ENCODE measurements at places on chromosomes 4 and X. TPM values are rescaled to one million over a fixed set of nuclear protein-coding genes. Genes with fewer than 3 reads are reported as not detected.

GRCh38 chr4:70629469-70630090 lies 1.0 kb downstream of the ENAM start:
- no peak for DNase-seq
- no peak overlapping the region for H3K4me3 ChIP-seq
- H3K27me3 ChIP-seq: peaks cover 9% of the 10 kb centered on the region
- H3K4me1 ChIP-seq: peaks cover 6% of the 10 kb centered on the region
- no peaks in the 10 kb centered on the region for H3K36me3 ChIP-seq
- no peak overlapping the region for H3K27ac ChIP-seq

DNA sequence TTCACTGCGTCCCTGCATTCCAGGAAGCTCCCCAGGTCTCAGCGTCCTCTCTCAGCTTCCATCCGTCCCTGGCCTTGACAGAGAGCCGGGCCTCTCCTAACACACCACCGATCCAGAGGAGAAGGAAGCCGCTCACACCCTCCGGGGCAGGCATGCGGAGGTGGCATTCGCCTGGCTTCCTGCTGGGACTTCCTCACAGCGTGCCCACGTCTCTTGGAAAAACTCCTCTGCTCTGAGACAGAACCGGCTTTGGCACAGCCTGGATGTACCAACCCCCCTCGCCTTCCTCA lies 3.2 kb downstream of the CTAG2 start:
- no peaks in the 10 kb centered on the region for H3K4me1 ChIP-seq
- H3K27ac ChIP-seq: no peak overlapping the region
- no peak overlapping the region for H3K4me3 ChIP-seq
- H3K27me3 ChIP-seq: no peaks in the 10 kb centered on the region
- no peak for DNase-seq

DNA sequence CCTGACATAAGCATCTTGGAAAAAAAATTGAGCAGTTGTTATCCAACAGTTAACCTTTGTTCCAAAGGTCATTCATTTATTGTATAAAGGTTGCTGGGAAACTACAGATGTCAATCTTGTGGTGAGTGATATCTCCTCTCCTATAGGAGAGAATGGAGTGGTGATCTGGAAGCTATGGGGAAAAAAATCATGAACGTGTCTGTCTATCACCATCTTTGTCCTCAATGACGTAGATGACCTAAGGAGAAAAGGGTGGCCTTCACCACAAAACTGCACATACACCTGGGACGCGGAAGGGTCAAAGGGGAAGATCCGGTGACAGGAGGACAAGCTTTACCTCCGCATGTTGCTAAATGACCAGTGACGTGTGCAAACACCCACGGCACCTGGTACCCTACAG lies 27.3 kb downstream of the ASB5 start:
- no peak overlapping the region for H3K4me3 ChIP-seq
- no peak overlapping the region for H3K27ac ChIP-seq
- H3K4me1 ChIP-seq: no peaks in the 10 kb centered on the region

- H3K36me3 ChIP-seq: peaks cover 23% of the 10 kb centered on the region
- no peak overlapping the region for H3K4me3 ChIP-seq
- no peak overlapping the region for H3K27ac ChIP-seq
- H3K4me1 ChIP-seq: peaks cover 16% of the 10 kb centered on the region
Measured at GRCh38 chr4:53313510-53313909, 52.4 kb downstream of the SCFD2 start.

DNA sequence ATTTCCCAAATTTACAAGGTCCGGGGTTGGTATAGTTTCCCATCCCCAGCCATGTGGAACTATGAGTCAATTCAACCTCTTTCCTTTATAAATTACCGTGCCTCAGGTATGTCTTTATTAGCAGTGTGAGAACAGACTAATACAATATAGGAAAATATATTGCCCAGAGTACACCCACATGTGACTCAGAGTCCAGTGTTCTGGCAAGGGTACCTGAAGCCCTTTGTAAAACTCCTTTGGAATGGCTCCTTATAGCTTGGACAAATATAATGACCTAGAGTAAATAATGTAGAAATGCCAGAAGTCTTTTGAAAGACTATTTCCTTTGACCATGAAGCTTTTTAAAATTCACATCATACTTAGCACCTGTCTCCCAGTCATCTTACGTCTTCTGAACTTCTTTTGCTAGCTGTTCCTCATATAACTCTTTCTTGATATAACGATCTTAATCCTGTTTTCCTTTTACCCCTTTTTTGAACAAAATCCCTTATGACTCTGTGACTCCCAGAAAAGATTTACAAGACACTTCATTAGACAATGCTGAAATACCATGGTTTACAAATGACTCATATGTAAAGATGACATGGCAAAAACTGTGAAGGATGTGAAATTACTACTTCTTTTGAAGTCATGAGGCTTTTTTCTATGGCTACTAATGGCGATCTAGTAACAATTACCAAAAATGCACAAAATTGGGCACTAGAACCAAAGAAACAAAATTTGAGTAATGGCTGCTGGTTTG lies 408.9 kb downstream of the NAP1L3 start:
- DNase-seq: no peak
- no peak overlapping the region for H3K27ac ChIP-seq
- H3K4me3 ChIP-seq: no peak overlapping the region
- H3K36me3 ChIP-seq: no peaks in the 10 kb centered on the region
- no peaks in the 10 kb centered on the region for H3K4me1 ChIP-seq

Gene TMSB15A
- 0.70 TPM for total RNA-seq

- H3K36me3 ChIP-seq: no peaks in the 10 kb centered on the region
- no peak overlapping the region for H3K27ac ChIP-seq
Measured at GRCh38 chr4:156870861-156871260, 100.7 kb downstream of the PDGFC start.

DNA sequence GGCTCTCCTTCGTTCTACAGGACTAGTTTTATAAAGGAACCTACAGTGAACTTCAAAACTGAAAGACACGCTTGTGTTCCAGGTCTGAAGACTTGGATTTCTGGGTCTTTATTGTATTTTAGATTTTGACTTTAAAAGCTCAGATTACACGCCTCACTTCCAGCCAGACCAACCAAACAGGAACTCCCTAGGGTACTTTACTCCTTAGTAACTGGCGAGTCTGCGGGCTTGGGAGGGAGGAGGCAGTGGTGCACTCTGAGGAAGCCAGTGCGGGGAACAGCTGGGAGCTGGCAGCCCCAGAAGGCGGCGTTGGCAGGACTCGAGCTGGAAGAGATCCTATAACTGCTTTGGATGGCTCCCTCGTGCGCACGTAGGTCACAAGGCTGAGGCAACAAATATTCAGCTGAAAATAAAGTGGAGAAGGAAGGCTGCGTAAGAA lies 391 bp upstream of the PHKA1 start:
- peaks cover 12% of the 10 kb centered on the region for H3K4me1 ChIP-seq
- peak; percentile 10 for DNase-seq
- peaks cover 6% of the 10 kb centered on the region for H3K27me3 ChIP-seq
- peak overlapping the region; percentile 69 for H3K4me3 ChIP-seq
- H3K36me3 ChIP-seq: no peaks in the 10 kb centered on the region

- no peak overlapping the region for H3K27ac ChIP-seq
- no peak overlapping the region for H3K4me3 ChIP-seq
- H3K27me3 ChIP-seq: peaks cover 2% of the 10 kb centered on the region
- H3K4me1 ChIP-seq: peaks cover under 1% of the 10 kb centered on the region
Measured at GRCh38 chrX:118773782-118774181, 46.4 kb downstream of the IL13RA1 start.

DNA sequence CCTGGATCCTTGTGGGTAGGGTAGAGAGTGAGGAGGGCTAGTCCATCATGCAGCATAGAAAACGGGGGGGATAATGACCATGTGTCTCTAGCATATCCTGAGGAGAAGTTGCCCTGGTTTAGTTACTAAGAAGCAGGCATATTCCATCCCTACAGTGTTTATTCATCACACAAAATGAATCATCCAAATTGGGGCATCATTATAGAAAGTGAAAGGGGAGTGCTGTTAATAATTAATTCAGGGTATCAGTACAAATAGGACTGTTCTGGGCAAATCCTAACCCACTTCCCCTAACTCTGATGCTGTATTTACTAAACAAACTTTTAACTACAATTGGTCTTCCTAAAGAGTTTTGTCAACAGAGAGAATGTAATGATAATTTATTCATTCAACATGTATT lies 281.1 kb upstream of the ARX start:
- DNase-seq: no peak
- H3K36me3 ChIP-seq: no peaks in the 10 kb centered on the region
- no peak overlapping the region for H3K27ac ChIP-seq
- no peaks in the 10 kb centered on the region for H3K27me3 ChIP-seq

GRCh38 chr4:147482281-147482680 lies 1.4 kb downstream of the EDNRA start:
- no peak for DNase-seq
- peaks cover 2% of the 10 kb centered on the region for H3K4me1 ChIP-seq
- H3K4me3 ChIP-seq: no peak overlapping the region
- no peak overlapping the region for H3K27ac ChIP-seq

Gene FGFR3
- 0.27 TPM for total RNA-seq

- DNase-seq: no peak
- no peak overlapping the region for H3K27ac ChIP-seq
- H3K36me3 ChIP-seq: peaks cover 3% of the 10 kb centered on the region
Measured at GRCh38 chr4:122912810-122913575, 9.4 kb downstream of the NUDT6 start.

Gene PRDM8
- 4.3 TPM for total RNA-seq

Gene PARM1
- not detected for total RNA-seq

- H3K4me1 ChIP-seq: no peaks in the 10 kb centered on the region
- no peaks in the 10 kb centered on the region for H3K36me3 ChIP-seq
- no peak overlapping the region for H3K27ac ChIP-seq
- no peaks in the 10 kb centered on the region for H3K27me3 ChIP-seq
Measured at GRCh38 chr4:34964613-34965012, 1279.7 kb downstream of the ARAP2 start.

Gene UGT2B17
- not detected for total RNA-seq

Gene BANK1
- total RNA-seq: not detected

Gene IL1RAPL2
- total RNA-seq: not detected

DNA sequence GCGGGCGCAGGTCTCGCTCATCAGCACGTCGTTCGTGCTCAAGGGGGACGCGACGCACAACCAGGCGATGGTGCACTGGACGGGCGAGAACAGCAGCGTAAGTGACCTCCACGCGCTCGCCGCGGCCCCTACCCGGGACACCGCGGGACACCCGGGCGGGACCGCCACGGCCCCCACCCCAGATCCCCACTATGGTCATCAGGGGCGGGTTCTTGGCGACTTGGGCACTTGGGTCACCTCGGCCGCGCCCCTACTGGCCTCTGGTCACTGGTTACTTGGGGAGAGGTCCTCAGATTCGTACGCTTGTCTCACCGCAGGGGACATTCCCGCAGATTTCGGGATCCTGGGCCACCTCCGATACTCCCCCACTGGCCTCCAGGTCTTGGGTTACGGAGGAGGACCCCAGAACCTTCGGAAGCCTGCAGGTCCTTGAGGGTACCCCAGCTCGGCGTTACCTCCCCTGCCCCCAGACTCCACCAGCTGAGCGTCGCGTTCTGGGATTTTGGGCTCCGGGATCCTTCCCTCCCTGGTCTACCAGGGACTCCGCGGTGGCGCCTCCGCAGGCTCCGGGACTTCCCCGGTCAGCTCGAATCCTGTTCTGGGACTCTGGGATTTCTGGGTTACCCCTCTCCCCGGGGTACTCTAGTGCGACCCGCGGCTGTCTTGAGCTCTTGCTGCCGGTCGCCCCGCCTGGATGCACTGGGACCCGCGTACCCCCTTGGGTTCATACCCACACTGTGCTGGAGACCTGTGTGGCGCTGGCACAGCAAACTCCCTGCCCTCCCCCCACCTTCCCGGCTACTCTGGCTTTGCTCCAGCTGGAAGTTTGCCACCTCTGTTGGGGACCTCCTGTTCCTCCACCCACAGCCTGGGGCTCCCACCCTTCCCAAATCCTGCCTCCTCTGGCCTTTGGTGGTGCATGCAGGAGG lies 956 bp downstream of the SORCS2 start:
- peaks cover 2% of the 10 kb centered on the region for H3K4me1 ChIP-seq
- H3K36me3 ChIP-seq: no peaks in the 10 kb centered on the region
- no peak overlapping the region for H3K4me3 ChIP-seq
- peaks cover 55% of the 10 kb centered on the region for H3K27me3 ChIP-seq
- H3K27ac ChIP-seq: no peak overlapping the region
- no peak for DNase-seq

DNA sequence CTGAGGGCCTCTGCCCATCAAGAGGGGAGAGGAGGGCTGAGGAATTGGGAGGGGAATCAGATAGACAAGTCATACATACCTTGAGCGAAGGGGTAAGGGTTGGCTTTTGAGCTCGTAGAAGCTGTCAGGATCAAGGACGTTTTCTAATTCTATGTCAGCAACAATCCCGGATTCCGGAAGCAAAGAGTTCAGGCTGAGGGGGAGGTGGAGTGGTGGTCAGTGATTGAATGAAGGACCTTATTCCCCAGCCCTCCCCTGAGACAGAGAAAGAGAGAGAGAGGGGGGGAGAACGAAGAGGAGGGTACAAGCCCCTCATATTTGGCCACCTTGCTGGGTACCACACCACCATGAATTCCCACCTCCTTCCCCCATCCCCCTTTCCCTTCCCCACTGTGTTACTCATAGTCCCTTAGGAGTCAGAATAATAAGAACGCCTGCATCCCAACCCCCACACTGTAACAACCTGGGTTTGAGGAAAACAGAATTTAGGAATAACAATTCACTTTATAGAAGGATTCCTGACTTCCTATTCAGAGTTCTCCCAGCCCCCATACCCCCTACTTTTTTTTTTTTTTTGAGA lies 2.7 kb downstream of the TFE3 start:
- DNase-seq: no peak
- H3K27me3 ChIP-seq: no peaks in the 10 kb centered on the region
- peaks cover 19% of the 10 kb centered on the region for H3K36me3 ChIP-seq
- H3K27ac ChIP-seq: peak overlapping the region; percentile 78
- H3K4me1 ChIP-seq: peaks cover 30% of the 10 kb centered on the region

Gene NLRP2B
- total RNA-seq: not detected

Gene PFKFB1
- total RNA-seq: 0.59 TPM

GRCh38 chr4:20085156-20085555 lies 166.5 kb upstream of the SLIT2 start:
- H3K4me1 ChIP-seq: no peaks in the 10 kb centered on the region
- H3K36me3 ChIP-seq: no peaks in the 10 kb centered on the region
- H3K4me3 ChIP-seq: no peak overlapping the region
- DNase-seq: no peak
- H3K27me3 ChIP-seq: no peaks in the 10 kb centered on the region

- peak overlapping the region; percentile 78 for H3K4me3 ChIP-seq
- H3K27me3 ChIP-seq: no peaks in the 10 kb centered on the region
- H3K27ac ChIP-seq: peak overlapping the region; percentile 97
- H3K36me3 ChIP-seq: peaks cover 28% of the 10 kb centered on the region
Measured at GRCh38 chrX:129777218-129778030, 2.3 kb upstream of the SASH3 start.

GRCh38 chr4:2820216-2820982 lies 23.2 kb upstream of the ADD1 start:
- H3K27ac ChIP-seq: no peak overlapping the region
- H3K4me3 ChIP-seq: no peak overlapping the region
- no peak for DNase-seq
- peaks cover 23% of the 10 kb centered on the region for H3K36me3 ChIP-seq

Gene ATP1B4
- not detected for total RNA-seq

Gene PAGE5
- 0.88 TPM for total RNA-seq

Gene C4orf51
- total RNA-seq: not detected

Gene MAGEC2
- not detected for total RNA-seq

Gene PAGE4
- not detected for total RNA-seq

Measured in activated CD4-positive, alpha-beta memory T cell treated with anti-CD3 and anti-CD28 coated beads for 36 hours (primary cell).